Nephron progenitor cell (in vitro differentiated cells): ENCODE measurements at places on chromosomes 7 and 10.

GRCh38 chr7:131826960-131827359 lies 270.5 kb upstream of the PODXL start:
- DNase-seq = no peak

DNA sequence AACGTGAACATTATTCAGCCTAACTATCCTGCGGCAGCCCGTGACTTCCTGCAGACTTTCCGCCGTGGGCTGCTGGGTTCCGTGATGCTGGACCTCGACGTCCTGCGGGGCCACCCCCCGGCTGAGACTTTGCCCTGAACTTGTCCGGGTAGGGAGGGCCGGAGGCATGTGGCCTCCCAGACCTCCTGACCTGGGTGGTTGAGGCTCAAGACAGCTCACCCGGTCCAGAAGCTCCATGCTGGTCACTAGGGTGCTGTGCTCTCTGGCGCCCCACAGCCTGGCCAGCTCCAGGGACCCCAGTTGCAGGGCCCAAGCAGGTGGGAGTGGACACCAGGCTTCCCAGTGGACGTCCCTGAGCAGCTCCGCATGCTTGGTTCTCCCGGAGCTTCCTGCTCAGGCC lies 4.4 kb downstream of the SPRN start:
- no peak for DNase-seq

DNA sequence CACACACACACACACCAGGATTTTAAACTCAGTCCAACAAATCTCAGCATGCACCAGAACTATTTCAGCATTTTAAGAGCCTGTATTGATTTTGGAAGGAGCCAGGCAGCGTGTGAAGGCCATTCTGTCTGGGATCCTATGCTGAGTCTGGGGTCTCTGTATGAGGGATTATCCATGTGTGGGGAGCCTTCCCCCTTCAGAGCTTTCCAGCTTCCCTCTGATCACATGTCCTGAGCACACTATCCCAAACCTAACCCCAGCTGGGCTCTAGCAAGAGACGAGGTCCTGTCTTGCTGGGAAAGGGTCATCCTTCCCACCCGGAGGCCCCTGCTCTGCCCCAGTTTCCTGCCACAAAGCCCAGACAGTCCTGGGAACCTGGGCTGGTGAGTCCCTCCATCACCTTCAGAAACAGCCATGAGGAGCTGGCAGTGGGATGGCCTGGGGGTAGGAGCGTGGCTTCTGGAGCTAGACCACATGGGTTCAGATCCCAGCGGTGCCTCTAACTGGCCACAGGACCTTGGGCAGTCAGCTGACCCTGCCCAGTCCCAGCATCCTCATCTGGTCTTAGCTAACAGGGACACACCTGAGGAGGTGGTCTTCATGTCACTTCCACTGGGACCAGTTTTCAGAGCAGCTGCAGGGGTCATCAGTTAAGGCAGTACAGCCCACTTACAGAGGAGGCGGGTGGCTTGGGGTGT lies 79.6 kb upstream of the RET start:
- DNase-seq = no peak

- DNase-seq = no peak
These were observed 133.9 kb downstream of the DKK1 start for GRCh38 chr10:52447931-52448353.

- DNase-seq = no peak
These were observed 6.6 kb upstream of the ABCC2 start for GRCh38 chr10:99775850-99776249.

GRCh38 chr7:108322925-108323832 lies 133.1 kb downstream of the NRCAM start:
- no peak for DNase-seq

DNA sequence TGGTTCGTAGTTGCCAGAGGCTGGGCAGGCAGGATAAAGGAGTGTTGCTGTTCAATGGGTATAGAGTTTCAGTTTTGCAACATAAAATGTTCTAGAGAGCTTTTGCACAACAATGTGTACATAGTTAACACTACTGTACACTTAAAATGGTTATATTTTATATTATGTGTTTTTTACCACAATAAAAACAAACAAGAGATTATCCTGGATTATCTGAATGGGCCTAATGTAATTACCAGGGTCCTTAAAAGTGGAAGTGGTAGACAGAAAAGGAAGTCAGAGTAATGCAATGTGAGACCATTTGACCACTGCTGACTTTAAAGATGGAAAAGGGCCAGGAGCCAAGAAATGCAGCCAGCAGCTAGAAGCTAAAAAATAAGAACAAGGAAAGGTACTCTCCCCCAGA lies 159.7 kb downstream of the SGMS1 start:
- no peak for DNase-seq

GRCh38 chr10:21497177-21497807 lies 28.2 kb downstream of the SKIDA1 start:
- peak; percentile 77 for DNase-seq

DNA sequence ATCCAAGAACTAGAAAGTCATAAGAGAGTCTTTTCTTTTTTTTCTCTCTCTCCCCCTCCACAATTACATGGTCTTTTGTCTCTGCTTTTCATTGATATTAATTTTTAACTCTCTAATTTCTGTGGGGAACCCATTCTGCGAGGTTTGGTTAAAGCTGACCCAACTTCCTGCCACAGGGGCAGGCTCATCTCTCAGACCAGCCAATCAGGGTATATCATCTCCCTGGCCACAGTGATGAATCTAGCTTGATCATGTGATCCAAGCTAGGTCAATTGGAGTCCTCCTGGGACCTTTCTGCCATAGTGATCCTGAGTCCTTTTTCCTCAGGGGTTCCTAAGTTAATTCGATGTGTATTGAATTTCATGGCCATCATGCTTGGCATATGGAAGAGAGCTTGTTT lies 38.0 kb upstream of the TRUB1 start:
- DNase-seq = no peak

DNA sequence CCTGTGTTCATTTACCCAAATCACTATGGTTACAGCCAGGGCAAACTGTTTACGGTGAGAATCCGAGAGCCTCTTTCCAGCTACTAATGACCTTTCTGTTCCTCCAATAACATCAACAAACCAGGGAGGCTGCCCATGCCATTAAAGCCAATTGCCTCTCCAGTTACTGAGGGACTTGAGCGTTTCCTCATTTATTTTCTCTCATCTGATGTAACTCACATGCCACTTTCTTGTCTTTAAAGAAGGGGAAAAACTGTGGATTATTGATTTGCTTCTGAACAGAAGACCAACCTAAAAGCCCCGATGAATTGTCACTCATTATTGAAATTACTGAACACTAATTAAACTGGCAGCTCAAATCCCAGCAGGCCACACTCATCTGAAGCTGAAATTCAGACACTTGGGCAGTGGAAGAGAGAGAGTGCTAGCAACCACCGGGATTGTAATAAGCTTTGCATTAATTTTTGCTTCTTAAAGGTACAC lies 595.8 kb upstream of the MKI67 start:
- no peak for DNase-seq

DNA sequence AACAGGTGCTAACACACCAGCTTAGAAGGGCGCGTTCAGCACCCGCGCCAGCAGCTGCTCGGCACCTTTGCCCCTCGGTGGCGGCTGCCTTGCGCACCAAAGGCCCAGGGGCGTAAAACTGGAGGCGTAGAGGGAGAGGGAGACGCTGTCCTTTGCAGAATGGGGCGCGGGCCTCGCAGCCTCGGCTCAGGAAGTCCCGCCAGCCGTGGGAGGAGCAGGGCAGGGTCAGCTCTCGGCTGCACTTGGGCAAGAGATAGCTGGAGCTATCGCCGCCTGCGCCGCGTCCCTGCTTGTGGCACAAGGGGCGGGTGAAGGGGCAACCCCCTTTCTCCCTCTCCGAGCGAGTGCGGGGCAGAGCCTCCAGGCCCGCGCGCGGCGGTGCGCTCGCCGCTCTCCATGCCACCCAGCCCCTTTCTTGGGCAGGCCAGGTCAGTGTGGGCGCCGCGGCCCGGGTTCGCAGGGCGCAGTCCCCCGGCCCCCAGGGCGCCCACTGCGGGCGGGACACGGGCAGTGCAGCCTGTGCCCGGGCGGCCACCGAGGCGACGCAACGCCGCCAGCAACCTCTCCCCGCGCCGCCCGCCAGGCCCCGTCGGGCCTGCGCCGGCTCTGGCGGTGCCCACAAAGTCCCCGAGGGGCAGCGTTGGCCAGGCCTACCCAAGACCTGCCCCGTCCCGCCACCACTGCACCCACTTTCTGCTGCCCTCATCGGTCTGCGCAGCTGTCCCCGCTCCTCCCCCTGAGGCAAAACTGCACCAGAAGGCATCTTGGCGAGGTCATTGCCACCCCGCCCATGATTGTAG lies 4.1 kb downstream of the NEUROD6 start:
- DNase-seq = peak; percentile 34

- peak; percentile 40 for DNase-seq
These were observed 80.9 kb downstream of the UNCX start for GRCh38 chr7:1313613-1314012.

- no peak for DNase-seq
These were observed 107.4 kb downstream of the FAM107B start for GRCh38 chr10:14667280-14667679.

DNA sequence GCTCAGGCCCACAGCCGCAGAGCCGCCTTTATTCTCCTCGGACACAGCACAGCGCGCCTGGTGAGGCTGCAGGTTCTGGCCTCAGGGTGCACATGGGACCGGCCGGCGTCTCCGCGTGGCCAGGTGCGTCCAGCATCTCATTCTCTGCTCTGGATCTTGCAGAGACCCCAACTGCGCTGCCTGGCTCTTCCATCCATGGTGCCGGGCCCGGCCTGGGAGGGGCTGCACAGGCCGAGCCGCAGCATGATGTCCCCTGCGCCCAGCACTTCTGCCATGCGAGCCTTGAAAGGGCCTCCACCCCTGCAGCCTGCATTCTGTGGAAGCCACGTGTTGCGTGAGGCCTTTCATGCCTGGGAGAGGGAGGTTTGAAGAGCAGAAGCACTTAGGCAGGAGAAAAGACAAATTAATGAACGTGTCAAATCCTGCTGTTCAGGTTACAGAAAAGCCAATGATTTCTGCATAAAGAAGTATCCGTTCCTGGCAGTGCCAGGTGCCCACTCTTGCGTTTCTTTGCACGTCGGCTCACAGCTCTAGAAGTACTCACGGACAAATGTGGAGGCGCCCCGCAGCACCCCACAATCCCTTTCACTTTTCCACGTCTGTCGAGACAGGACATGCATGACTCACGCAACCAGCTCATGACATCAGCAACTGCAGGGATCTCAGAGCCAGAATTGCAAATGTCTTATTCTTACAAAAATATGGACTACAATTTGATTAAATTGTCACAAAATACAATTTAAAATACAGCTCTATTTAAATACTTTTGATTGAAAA lies 571.4 kb downstream of the DNAJB6 start:
- DNase-seq = no peak

GRCh38 chr10:114868870-114869519 lies 47.4 kb downstream of the FHIP2A start:
- DNase-seq = no peak

DNA sequence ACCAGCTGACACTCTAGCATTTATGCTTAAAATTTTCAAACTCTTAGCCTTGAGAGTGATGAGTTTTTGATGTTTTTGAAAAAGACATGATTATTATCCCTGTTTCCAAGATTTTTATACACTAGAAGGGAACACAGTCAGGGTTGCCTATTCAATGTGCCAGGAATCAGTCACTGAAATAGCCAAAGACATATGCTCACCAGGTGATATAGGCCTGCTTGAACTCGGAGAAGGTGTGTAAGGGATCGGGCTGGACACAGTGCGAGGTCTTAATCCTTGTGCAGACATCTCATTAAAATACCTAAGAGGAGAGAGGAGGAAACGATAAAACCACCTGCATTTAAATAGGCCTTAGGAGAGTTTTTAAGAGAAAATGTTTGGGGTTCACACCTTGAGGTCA lies 51.0 kb upstream of the MRLN start:
- DNase-seq = no peak

- no peak for DNase-seq
These were observed 47.2 kb downstream of the PARP12 start for GRCh38 chr7:140015471-140015970.

GRCh38 chr7:2019711-2020511 lies 212.8 kb downstream of the MAD1L1 start:
- no peak for DNase-seq

GRCh38 chr10:1120801-1121211 lies 64.6 kb downstream of the WDR37 start:
- peak; percentile 73 for DNase-seq

GRCh38 chr10:98414932-98415730 lies at the start of gene PYROXD2:
Gene PYROXD2, minus strand, starts transcription at chr10:98415182. Its CDS starts 47 bp downstream, at chr10:98415135.
- DNase-seq = peak; percentile 63

DNA sequence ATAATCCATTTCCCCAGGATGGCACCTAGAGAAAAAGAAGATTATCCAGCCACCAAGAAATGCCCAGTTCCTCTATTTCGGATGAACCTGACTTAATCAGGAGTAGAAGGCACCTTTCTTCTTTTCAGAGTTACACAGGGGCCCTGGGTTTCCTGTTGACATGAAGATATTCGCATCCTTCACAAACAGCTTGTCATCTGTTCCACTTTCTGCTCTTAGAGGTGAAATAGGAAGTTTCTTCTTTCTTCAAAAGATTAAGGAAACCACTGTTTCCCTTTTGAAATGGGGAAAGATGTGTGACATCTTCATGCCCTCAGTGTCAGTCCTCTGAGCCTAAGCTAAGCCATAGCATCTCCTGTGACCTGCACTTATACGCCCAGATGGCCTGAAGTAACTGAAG lies 39.1 kb upstream of the RAB18 start:
- no peak for DNase-seq

- no peak for DNase-seq
These were observed 55.2 kb upstream of the FAM133B start for GRCh38 chr7:92645114-92646061.

GRCh38 chr7:38685851-38686250 lies 54.7 kb upstream of the AMPH start:
- no peak for DNase-seq

DNA sequence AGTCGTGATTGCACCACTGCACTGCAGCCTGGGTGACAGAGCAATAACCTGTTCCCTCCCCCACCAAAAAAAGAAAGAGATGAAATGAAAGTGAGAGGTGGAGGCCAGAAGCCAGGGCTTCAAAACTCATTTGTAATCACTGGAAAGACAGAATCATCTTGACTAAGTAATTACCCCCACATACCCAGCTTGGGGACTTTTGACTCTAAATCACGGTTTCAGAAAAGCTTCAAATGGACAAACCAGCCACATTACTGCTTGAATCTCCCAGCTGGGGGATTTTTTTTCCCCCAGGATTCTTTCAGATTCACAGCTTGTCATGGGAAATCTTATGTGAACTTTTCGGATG lies 361.0 kb downstream of the FRMD4A start:
- no peak for DNase-seq

GRCh38 chr7:135665042-135665441 lies 2.7 kb downstream of the STMP1 start:
- no peak for DNase-seq

DNA sequence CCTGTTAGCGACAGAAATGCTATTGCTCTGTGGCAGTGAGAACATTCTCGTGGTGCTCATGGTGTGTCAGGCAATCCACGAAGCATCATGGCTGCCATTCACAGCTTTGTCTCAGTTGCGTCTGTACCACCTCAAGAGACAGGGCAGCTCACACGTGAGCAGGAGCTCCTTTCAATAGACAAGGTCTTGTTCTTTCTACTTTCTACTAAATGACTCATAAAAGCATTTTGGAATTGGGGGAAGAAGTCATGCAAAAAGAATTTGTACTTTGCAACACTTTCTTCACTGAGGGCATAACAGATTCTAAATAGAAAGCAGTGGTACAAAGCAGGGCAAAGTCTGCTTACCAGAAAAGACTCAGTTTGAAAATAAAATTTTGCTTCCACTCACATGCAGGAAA lies 638.5 kb downstream of the PHTF2 start:
- DNase-seq = no peak
